ENCODE measurements at places on chromosomes 7 and 10. TPM values are rescaled to one million over a fixed set of nuclear protein-coding genes. Genes with fewer than 3 reads are reported as not detected.

DNA sequence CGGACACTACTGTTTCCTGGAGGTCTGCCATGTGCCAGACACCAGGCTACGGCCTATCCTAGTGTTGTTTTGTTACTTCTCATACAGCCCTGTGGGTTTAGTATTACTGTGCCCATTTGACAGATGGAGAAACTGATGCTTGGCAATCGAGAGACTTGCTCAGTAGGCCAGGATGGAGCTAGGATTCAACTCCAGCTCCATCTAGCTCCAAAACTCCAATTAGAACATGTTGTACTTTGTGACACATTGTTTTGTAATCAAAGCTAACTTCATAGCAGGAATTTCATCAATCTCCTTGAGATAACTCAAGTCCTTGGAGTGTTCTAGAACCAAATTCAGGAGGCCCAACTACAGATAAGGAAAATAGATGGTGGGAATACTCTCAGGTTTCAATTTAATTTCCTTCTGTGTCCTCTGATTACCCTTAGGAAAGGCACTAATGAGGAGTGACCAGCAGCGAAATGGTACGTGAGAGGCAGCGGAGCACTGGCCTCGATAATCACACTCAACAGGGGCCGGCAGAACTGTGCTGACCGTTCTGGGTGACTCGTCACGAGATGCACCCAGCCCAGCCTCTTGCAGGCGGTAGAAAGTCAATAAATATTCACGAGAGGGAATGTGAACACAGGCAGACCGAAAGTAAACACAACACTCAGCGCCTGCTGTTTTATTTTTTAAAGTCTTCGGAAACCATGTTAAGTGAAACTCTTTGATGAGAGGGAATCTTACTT, 269.6 kb upstream of the NEBL start:
- DNase-seq: peak; percentile 66

DNA sequence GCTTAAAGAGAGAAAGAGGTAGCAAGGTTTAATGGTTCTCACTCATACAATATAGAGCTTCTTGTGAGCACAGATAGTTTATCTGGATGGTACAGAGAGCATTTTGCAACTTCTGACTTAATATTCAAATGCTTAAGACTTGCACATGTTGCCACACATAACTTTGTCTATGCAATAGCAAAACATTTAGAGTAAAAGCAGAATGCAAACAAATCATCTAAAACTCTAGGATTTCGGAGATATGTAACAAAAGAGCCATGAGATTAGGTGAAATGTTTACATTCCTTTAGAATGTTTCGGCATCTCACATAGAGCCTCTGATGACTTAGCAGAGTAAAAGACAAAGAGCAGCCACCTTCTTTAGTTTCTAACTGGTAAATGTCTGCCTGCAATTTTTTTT, 717.1 kb upstream of the LRRN3 start:
- no peak for DNase-seq

GRCh38 chr7:134400859-134401258, 58.0 kb downstream of the AKR1B1 start:
- DNase-seq: no peak

DNA sequence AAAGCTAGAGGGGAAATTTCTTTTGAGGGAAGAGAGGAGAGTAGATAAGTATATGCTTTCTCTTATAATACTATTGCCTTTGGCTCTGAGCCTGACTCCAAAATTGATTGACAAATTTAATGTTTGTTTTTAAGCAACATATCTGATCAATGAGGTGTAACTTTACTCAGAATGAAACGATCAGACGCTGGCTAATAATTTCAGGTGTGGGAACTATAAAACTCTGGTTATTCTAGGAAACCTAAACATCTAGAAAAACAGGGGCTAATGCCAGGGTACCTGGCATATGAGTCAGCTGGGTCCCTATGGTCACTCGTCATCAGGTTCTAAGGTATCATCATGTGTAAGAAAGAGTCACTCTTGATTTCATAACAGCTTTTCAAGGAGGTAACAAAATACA, 139.7 kb downstream of the ATE1 start:
- no peak for DNase-seq

DNA sequence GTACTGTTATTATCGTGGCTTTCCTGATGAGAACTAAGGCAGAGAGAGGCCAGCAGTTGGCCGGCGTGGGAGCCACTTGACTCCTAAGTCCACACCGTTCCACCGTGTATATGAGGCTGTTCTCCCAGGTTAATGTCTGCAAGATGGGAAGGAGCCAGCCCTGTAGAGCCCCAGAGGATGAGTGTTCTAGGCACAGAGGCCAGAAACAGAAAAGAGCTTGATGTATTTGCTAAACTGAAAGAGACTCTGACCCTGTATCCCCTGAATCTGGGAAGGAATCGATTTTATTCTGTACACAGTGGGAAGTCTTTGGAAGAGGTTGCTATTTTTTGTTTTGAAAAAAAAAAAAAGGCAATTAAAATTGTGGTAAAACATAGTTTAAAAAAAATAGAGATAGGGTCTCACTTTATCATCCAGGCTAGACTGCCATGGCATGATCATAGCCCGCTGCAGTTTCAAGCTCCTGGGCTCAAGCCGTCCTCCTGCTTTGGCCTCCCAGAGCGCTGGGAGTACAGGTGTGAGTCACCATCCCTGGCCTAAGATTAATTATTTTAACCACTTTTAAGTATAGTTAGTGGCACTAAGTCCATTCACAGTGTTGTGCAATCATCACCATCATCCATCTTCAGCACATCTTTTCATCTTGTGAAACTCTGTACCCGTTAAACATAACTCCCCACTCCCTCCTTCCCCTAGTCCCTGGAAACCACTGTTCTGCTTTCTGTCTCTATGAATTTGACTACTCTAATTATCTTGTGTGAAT, 348.8 kb downstream of the SDK1 start:
- DNase-seq: no peak

GRCh38 chr10:28316696-28317095, 13.8 kb upstream of the MPP7 start:
- DNase-seq: no peak

GRCh38 chr7:82816272-82816671, 346.4 kb downstream of the PCLO start:
- no peak for DNase-seq

GRCh38 chr7:40199076-40199802, 64.4 kb downstream of the SUGCT start:
- no peak for DNase-seq

- DNase-seq: peak; percentile 54
Measured at GRCh38 chr7:87218796-87219544, 562 bp downstream of the TMEM243 start.

DNA sequence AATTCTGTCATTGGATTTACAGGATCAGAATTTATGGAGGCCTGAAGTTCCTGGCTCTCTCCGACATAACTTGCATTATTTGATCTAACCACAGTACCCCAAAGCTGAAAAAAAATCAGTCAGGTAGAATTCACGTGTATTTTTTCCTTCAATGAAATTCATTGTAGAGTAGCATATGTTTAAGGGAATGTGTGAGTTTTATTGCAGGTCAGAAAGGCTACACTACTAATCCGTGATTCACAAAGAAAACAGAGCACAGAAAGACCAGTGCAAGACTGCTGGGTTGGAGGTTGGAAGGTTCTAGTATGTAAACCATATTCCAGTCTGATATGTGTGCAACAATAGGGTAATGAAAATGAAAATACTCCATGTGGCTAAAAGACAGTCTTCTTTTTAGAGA, 247.0 kb upstream of the FERD3L start:
- no peak for DNase-seq

DNA sequence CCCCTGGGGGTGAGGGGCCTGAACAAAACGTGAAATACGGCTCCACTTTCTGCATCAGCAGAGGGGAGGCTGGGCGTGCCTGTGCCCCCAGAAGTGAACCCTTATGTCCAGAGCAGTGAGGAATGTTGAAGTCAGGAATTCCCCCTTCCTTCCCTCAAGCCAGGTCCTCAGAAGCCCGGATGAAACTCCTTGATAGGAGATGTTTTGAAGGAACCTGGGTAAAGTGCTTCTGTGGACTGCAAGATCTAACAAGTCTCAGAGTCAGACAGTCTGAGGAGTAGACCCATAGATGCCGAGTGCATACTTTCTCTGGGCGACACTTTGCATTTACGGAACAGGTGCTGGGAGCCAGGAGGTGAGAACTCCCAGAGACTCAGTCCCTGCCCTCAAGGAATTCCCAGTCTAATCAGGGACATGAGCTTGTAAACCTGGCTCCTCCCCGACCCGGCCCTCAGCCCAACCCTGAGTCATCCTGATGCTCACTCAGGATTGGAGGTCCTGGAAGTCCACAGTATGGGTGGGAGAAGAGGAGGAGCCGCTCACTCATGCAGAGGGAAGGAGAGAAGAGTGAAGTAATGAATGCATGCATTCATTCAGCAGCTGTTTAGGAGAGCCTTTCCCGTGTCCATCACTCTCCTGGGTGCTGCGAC, 179.5 kb upstream of the ITGB1 start:
- no peak for DNase-seq

DNA sequence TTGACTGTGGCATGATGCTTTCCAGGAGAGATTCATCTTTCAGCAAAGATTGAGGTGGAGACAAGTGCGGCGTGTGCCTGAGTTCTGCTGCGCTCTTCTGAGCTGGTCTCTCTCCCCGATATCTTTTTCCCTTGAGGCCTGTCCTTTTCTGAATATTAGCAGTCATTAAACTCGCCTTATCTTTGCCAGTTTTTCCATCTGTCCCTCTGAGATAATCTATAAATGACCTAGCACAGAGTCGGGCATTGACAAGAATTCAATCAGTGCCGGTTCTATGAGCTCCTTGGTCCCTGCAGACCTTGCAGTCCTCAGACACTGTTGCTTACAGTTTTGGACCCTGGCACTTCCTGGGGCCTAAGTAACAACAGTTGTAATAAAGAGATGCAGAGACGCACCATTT, 89.7 kb upstream of the IKZF1 start:
- DNase-seq: no peak

- DNase-seq: no peak
Measured at GRCh38 chr7:5532536-5533335, 109.1 kb upstream of the TNRC18 start.

DNA sequence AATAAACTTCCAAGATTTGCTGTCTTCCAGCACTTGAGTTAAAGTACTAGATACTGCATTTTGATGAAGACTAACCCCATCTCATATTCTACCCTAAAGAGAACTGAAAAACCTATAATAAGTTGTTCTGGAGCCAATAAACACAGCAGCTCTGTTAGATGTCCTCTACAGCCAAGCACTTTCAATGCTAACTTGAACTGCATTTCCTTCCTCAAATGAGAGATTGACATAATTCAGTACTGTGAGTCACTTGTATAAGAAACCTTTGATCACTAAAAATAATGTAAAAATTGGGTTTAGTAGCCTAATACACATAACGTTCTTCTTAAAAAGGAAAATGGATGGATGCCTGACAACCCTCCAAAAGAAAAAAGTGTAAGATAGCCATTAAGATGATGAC, 81.3 kb downstream of the ITGB8 start:
- no peak for DNase-seq

- DNase-seq: no peak
Measured at GRCh38 chr7:111780527-111780926, 218.2 kb upstream of the IMMP2L start.

DNA sequence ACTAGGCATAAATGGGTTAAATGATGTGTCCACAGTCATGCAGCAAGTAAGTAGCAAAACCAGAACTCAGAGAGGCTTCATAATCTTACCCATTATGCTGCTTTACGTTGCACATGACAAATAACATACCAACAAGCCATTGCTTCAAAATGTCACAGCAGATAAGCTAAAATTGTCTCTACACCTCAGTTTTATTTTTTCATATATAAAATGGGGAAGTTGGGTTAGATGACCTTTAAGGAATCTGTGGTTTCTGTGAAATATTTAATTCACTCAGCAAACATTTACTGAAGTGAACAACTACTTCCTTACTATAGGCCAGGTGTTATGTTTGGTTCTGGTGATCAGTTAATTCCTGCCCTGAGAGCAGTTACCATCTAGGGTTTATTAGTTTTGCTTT, 2.2 kb upstream of the ASCC1 start:
- no peak for DNase-seq

DNA sequence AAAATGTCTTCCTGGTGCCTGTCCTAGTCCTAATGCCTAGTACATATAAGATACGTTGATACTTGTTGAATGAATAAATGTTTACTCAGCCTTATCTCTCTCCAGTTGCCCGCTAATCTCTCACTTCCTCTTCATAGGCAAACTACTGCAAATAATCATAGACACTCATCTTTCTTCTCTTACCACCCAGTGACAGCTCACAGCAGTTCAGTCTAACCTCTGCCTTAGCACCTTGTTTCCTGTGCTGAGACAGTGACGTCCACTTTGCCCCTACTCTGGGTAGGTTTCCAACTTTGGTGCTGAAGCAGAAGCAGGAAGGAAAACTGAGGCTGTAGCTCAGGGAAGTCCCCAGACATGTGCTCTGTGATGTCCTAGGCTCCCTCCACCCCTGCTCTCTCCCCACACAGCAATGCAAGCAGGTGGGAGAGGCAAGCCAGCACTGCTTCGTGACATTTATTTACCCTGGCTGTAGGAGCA, 45.5 kb upstream of the RHOBTB1 start:
- DNase-seq: no peak

DNA sequence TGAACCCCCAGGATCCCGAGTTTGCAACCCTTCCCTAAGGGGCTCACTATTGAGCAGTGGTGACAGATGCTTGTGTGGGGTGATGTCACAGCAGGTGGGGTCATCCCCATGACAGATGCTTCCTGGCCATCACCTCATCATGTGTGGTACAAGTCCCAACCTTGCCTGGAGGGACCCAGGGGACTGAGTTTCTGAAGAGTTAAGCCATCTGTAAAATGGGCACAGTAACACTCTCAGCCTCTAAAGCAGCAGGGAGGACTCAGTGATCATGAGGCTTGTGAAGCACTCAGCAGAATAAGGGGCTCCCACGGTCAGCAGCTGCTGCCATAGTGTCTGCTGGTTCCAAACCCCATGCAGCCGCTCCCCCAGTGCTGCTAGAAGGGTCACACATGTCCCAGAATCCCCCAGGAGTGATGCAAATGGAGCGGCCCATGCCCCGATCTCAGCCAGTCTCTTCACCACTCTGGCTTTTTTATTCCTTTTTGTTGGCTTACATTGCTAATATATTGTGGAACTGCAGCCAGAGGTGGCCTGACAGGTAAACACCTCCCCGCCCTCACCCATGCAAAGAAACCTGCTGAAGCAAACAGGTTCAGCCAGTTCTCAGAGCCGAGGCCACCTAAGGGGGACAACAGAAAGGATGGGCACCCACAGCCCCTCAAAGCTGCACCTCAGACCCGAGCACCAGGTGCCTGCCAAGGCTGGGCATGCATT, 102.1 kb upstream of the PDGFA start:
- no peak for DNase-seq

LRGUK gene
- total RNA-seq: 0.43 TPM

NME8 gene
- not detected for total RNA-seq

DDX50 gene
- total RNA-seq: 31.6 TPM

CRYGN gene
- not detected for total RNA-seq

CLDN3 gene
- not detected for total RNA-seq

GSTO1 gene
- 176 TPM for total RNA-seq

SPAM1 gene
- total RNA-seq: not detected

PRKCQ gene
- total RNA-seq: 0.55 TPM

NODAL gene
- not detected for total RNA-seq

RELN gene
- not detected for total RNA-seq

FLNC gene
- 231 TPM for total RNA-seq

METTL27 gene
- total RNA-seq: not detected

MKX gene
- not detected for total RNA-seq

Measured in G401 (cell line).